ENCODE measurements at places on chromosomes 11 and 22. TPM values are rescaled to one million over a fixed set of nuclear protein-coding genes. Genes with fewer than 3 reads are reported as not detected.
A peak's percentile ranks its signal among the peaks of the same experiment; 100 is the strongest.

The ARL2 gene
- total RNA-seq = 44.3 TPM

The LIN7C gene
- 23.7 TPM for total RNA-seq

The PKNOX2 gene
- total RNA-seq = not detected

The HORMAD2 gene
- not detected for total RNA-seq

The ST14 gene
- 0.53 TPM for total RNA-seq

The PNPLA5 gene
- total RNA-seq = not detected

The TEX12 gene
- not detected for total RNA-seq

The ZC3H12C gene
- 0.10 TPM for total RNA-seq

The KRTAP5-1 gene
- total RNA-seq = not detected

The SHANK3 gene
- total RNA-seq = 0.22 TPM

The CASP5 gene
- not detected for total RNA-seq

The CADM1 gene
- total RNA-seq = 3.1 TPM

The VEGFB gene
- 76.0 TPM for total RNA-seq

DNA sequence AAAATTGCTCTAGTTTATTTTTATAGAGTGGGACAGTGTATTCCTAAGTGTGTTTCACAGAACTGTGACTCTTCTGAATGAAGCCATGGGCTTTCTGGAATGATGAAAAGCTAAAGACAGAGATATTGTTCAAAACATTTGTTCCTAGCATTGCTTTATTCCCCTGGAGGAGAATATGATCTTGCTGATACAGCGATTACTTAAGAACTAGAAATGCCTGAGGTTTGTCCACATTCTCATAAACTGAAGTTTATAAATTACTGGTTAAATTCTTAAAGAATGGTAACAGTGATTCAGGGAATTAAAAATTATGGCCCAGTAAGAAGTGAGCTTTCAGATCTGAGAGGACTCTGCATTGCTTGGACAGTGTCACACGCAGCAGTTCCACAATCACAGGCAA lies 690.3 kb downstream of the FAM181B start:
- no peak for DNase-seq

DNA sequence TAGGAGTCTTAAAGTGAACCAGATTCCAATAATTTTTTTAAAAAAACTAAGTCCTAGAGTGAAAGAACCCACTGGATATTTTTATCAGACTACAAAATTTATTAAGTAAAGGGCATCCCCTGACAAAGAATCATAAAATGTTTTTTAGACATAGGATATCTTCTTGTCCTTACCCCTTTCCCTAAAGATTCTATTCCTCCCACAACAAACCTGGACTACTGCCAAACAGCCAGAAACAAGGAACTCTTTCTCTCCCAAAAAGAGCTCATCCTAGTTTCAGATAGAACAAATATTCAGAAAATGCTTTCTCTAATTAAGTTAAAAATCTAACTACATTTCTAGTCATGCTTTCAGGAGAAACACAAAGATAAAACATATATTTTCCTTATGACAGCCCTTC lies 327.1 kb downstream of the FAM181B start:
- DNase-seq = no peak

GRCh38 chr11:79366218-79366617 lies 74.6 kb downstream of the TENM4 start:
- DNase-seq = no peak

DNA sequence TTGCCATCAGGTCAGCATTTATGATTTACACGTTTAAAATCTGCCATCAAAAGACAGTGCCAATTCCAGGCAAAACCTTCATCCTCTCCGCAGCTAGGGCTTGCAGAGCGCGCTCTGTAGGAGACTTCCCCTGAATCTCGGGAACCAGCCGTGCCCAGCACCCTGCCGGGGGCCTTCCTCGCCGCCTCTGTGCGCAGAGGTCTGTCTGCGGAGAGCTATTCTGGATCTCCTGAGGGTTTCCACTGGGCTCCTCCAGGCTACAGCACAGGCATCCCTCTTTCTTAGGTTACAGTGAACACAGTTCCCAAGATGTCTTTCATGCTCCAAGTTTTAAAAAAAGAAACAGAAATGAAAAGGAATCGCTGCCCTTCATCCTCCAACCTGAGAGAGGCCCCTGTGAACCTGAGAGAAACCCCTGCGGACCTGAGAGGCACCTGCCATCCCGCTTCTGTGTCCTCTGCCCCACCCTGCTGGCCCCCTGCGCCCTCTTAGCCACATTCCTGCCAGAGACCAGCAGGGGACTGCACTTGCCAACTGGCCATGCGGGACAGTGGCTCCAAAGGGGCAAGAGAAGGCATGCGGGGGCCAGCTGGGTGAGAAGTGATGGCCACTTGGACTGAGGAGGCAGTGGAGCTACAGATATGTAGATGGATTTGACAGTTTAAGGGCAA lies 16.1 kb downstream of the TP53AIP1 start:
- DNase-seq = no peak

DNA sequence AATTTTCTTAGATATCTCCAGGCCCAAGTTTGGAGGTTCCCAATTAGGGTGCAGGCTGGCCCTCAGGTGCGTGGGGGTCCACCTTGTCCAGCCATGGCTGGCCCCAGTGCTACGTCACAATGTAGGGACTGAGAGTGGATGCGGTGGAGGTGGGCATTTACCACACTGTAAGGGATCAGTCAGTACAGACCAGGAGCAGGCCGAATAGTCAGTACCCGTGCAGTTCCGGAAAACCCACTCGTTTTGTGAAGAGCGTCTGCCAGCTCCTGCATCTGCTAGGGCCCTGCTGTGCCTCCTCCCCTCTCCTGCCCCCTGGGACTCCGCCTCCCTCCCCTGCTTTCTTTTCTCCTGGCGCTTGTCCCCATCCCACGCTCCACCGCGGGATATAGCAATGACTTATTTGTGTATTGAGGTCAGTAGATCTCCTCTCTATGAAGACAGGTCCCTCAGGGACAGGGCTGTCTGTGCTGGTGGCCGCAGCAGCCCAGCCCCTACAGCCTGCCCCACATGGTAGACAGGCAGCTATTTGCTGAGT lies 50.4 kb upstream of the SEPTIN5 start:
- DNase-seq = no peak

DNA sequence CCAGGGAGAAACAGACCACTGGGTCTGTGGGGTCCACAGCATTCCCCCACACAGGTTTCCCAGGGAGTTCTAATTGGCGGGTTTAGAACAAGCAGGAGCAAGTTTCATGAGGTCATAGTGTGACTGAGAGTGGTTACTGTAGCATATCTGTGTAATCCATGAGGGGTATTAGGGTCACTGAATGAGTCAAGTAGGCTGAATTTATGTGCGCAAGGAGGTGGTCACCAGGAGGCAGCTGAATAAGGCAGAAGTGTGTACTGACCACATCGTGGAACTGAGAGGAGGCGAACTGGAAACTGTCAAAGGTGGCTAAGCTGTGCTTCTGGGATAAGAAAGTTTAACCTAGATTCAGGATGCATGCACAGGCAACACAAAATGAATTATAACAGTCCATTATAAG lies 876.0 kb downstream of the METTL15 start:
- DNase-seq = no peak

- DNase-seq = no peak
These were observed 42.2 kb downstream of the FAT3 start for GRCh38 chr11:92266806-92267205.

DNA sequence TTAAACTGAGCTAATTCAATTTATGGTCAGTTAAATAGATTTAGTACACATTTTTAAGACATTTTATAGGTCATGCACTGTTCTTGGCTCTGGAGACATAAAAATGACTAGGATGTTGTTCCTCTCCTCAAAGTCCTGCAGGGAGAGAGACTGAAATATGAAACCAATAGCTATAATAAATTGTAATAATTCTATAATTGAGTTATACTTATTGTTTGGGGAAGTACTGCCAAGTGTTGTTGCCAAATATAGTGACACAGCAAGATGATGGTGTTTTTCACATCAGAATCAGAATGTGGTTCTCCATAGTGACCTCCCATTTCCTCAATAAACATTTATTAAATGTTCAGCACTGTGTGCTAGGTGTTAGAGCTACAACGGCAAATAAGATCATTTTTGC lies 470.6 kb downstream of the NTM start:
- no peak for DNase-seq

DNA sequence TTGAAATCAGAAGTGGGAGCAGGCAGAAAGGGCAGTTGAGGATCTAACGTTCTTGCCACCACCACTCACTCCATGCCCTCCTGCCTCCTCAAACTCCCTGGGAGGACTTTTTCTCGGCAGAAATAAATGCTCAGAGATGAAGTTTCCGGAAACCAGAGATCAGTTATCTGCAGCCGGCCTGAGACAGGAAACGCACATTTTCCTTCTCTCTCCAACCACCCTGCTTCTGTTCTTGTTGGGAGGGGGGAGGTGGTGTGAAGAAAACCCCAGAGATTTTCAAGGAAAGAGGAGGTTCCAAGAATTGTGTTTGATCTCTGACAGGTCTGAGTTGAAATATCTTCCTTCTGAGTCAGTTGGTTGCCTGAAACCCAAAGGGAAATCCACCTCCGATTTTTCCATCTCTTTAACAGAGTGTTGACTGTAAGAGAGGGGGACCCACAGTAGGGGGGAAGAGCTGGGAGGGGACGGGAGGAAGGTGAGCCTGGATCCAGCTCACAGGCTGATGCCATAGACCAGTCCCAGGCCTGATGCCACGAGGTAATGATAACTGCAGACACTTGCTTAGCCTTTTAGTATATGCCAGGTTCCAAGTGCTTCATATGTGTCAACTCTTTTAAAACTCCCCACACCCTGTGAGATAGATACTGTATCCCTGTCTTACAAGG lies 100.8 kb downstream of the TRAF6 start:
- DNase-seq = no peak

DNA sequence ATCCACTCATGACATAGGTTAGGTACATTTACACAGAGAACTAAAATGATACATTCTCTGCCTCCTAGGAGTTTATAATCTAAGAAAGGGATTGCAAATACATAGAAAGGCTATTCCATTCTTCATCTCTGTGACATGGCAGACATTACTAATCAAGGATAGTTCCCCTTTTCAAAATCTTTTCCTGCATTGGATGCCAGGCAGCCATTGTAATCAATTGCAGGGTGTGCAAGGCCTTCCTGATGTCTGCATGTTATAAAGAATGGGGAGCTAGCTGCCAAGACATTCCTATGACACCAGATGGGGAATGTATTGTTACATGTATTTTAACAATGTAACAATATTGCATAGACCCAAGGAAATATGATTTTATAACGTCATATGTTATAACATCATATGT lies 82.0 kb downstream of the KIRREL3 start:
- DNase-seq = no peak

GRCh38 chr11:690738-691633 lies 4.0 kb downstream of the DEAF1 start:
- DNase-seq = peak; percentile 10

DNA sequence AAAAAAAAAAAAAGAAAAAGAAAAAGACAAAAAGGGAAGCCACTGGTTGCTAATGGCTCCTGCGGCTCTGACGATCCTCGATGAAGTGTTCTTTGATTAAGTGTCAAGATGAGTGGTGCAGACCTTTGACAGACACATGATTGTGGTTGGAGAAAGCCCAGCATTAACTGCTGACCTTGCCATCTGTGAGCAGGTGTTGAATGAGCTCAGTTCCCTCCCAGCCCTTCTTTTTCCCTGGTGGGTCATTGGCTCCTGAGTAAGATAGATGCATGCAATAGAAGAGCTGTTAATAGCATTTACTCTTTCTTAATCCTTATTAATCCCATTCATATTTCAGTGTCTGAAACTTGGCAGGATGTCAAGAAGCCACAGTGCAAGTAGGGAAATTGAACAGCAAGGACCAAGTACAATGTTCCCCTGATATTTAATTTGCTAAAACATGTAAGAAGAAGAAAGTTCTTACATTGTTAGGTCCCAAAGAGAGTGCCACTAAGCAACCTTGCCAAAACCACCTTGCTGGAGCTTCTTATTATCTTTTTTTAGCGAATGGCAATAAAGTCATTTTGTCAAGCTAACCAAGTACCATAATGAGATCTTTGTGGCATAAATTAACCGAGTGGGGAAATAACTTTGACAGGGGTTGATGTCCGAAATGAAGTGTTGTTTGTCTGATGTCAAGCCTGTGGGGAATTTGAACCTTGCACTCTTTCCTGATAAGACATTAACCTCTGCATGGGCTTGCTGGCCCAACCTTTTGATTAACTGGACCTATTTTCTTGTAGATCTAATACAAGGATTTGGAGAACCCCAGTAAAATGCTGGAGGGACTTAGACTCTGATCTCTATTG lies 113.7 kb downstream of the PTPRJ start:
- DNase-seq = no peak

GRCh38 chr22:41746567-41747400 lies 47.5 kb downstream of the MEI1 start:
- peak; percentile 43 for DNase-seq

- DNase-seq = no peak
These were observed 49.3 kb upstream of the HMGXB4 start for GRCh38 chr22:35208003-35208402.

- no peak for DNase-seq
These were observed 127.9 kb upstream of the OPCML start for GRCh38 chr11:133660202-133660568.

DNA sequence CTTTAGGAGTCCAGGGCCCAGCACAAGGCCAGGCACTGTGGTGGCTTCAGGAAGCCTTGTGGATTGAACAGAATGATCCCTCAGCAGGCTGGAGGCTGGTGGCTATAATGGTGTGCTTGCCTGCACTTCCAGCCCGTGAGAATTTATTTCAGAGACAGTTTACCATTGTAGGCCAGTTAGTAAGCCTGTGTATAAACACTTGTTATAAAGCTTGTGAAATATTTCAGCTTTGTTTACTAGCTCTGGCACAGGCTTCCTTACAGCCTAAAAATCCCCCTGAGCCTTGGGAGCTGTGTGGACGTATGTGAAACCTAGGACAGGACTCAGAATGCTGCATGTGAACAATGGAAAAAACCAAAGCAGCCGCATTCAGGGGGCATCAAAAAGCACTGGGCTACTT lies 26.6 kb upstream of the ACER3 start:
- DNase-seq = no peak

GRCh38 chr11:82701847-82702520 lies 31.7 kb downstream of the FAM181B start:
- DNase-seq = no peak

GRCh38 chr11:13229711-13230318 lies 47.8 kb upstream of the BMAL1 start:
- DNase-seq = no peak

DNA sequence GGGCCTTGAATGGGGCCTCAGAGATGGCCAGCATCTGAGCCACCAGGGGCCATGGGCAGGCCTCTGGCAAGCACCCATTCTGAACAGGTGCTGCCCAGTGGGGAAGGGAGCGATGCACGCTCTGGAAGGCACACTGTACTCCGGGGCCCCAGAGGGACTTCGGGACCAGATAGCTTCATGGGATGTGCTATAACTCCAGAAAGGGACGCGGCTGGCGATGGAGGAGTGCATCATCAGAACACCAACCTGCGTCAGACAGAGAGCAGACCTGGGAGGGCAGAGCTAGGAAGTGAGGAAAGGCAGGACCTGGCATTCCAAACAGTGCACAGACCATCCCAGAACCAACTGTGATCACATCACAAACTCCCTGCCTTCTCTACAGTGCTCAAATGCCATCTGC lies 16.8 kb downstream of the DGCR2 start:
- no peak for DNase-seq

Measured in T-cell (primary cell).